ENCODE measurements at places on chromosomes 16 and 17.

GRCh38 chr16:30494709-30495108 is 22.2 kb downstream of the ITGAL start:
- no peak for DNase-seq

GRCh38 chr16:13630374-13630773 is 289.6 kb upstream of the ERCC4 start:
- DNase-seq: no peak

DNA sequence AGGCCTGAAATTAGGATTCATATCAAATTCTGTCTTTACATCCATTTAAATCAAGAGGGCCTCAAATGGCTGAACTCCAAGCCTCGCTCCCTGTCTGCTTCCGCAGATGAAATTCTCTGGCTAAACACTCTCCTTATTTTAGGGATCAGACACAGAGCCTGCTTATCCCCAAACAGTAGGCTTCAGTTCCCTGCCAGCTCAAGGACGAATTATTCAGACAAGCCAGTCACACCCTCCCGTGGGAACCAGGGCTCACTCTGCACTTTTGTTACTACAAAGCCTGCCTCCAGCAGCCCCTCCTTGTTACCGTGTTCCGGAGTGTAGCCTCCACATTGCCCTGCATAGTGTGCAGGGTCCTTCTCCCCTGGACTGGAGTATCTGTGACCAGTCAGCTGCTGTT is 46.6 kb upstream of the LCMT1 start:
- no peak for DNase-seq

DNA sequence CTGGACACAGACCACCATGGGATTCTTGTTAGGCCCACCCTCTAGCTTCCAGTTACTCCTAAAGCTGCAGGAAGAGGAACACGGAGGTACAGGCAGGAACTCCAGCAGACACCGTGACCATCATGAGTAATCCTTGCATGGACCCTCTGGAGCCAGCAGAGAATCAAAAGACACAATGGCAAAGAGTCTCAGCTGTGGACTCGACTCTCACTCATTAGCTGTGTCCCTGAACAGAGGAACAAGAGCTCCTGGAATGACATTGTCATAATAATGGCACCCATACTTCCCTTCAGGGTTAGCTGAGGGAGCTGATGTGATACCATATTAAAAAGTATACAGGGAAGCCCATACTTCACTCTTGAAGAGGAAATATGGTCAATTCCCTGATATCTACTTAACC is 176.3 kb upstream of the ASIC2 start:
- DNase-seq: no peak

DNA sequence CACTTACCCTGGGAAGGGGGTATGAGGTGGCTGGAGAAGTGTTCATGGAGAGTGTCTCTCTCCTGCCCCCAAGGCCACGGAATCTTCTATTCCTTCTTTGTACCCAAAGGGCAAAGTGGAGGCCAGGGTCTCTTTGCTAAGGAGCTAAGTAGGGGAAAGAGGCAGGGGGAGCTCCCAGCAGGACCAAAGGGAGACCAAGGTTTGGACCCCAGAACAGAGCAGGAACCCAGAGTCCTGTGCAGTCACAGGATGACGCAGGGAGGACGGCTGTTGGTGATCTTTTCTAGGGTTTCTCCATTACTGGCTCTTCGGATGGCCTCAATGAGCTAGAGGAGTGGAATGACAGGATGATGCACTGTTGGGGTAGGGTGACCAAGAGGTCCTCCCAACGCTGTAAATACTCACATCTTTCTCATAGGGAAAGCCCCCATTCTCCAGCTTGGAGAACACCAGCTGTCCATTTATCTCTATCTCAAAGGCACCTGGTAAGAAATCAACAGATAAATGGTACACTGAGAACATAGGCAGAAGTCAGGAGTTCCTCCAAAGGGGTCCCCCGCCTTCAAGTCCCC is 966 bp downstream of the MIEN1 start:
- DNase-seq: no peak

DNA sequence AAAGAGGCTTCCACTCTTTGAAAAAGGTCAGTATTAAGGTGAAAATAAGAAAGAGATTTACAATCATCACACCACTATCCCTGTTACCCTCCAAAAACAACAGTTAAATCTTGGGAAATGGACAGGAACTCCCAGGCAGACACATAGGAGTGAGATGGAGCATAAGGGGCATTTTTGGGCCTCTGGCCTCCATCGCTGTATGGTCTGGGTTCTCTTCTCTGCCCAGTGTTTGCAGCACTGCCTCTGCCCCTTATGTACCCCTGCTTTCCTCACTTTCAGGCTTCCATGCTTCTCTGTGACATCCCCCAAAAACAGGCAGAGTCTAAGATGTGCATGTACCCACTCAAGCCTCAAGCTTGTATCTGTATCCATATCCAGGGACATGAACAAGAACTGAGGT is 630 bp upstream of the HOXB2 start:
- DNase-seq: no peak

GRCh38 chr17:62925267-62925836 is 40.7 kb upstream of the TANC2 start:
- no peak for DNase-seq

- DNase-seq: no peak
Measured at GRCh38 chr16:1427473-1428461, 3.1 kb upstream of the PERCC1 start.

GRCh38 chr16:5907544-5907943 is 809.9 kb upstream of the EEF2KMT start:
- DNase-seq: no peak

DNA sequence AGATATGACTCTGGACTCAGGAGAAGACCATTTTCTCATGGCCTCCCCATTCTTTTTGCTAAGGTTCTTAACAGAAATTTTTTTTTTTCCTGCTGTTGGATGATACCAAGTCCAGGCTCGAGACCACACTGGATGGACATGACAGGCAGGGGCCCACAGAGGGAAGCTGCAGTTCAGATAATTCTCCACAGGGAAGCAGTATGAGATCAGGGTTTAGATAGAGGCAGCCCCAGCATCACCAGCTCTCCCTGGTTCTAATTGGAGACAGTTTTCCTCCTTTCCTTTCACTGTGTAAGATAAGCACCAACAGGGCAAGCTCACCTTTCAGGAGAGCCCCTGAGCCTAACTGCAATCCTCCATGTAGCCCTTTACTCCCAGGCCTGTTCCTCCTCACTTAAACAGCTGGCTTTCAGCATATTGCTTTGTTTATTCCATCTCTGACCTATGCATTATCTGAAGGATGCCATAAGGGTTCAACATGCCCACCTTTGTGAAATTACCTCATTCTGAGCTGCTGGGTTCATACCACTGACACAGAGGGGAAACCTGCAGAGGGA is 108.1 kb downstream of the SNX11 start:
- no peak for DNase-seq

DNA sequence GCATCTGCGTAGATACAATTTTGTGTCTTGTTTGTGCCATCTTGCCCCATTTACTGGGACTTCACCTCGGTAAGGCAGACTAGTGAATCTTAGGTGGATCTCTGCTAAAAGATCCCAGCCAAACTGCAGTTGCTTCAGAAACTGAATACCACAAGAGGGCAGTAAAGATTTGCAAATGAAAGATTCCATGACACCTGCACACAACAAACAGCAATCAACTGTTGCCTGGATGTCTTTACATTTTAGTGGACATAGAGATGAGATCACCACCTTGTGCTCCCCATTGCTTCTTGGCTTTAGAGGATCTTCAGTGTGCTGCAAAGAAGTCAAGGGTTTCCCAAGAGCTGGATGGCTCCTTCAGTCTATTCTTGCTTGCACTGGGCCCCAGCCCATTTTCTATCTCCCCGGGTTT is 119.2 kb upstream of the CACNG5 start:
- DNase-seq: no peak

GRCh38 chr17:71409712-71410111 is 711.1 kb upstream of the SOX9 start:
- no peak for DNase-seq

- no peak for DNase-seq
Measured at GRCh38 chr17:64741038-64741641, 79.0 kb upstream of the SMURF2 start.

DNA sequence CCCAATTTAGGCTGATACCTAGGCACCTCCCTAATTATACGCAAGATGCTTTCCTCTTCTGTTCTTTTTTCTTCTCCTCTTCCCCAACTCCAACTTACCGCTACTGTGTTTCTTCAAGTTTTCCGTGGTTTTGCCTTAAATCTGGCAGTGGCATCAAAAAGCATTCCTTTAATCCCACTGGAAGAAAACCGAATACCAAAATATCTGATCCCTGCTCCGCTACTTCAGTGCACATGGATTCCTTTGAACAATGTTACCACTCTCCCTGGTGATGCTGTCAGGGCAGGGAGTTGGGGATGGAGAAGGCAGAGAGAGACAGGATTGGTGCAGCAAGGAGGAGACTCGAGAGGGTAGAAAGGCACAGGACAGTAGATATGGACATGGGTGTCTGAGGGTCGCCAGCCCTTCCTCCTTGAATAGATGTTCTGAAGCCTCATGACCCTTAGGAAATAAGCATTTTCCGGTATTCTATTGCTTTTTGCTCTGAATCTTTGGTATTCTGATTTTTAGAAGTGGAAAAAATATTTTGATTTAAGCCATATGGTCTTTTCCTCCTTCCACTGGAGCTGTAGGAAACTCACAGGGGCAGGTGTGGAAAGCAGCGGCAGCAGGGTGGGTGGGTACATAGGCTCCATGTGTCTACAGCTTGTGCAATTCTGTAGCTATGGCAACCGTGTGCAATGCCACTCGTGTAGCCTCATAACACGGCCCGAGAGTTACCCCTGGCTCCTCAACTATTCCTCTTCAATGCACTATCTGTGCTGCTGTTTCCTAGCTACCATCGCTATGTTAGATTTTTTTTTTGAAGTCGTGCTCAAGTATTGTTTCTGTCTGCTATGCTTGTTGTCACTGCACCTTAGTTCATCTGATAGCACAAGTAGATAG is 32.3 kb upstream of the TANC2 start:
- DNase-seq: no peak

GRCh38 chr16:82583422-82583821 is 43.3 kb upstream of the CDH13 start:
- no peak for DNase-seq

GRCh38 chr17:66353937-66354401 is 51.6 kb downstream of the PRKCA start:
- DNase-seq: no peak

DNA sequence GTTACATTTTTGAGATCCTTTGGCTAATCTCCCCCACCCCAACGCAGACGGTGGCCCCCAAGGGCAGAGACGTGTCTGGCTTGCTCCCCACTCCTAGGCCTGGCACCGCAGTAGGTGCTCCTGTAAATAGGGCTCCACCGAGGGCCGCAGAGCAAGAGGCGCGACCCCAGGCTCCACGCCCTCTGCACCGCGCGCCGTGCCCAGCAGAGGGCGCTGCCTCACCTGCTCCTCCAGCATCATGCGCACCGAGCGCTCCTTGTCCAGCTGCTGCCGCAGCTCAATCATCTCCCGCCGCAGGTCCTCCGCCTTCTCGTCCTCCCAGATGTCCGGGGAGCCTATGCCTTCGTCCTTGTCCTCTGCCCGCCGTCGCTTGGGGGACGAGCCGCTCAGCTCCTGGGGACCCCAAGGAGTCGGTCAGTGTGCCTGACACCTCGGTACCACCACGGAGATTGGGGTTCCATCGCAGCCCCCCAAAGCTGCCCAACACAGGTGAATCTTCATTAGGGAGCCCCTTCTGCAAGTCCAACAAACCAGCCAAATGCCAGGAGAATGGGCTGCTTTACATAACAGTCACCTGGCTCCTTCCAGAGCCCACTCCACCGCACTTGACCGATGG is 11.2 kb downstream of the TFAP4 start:
- DNase-seq: no peak

DNA sequence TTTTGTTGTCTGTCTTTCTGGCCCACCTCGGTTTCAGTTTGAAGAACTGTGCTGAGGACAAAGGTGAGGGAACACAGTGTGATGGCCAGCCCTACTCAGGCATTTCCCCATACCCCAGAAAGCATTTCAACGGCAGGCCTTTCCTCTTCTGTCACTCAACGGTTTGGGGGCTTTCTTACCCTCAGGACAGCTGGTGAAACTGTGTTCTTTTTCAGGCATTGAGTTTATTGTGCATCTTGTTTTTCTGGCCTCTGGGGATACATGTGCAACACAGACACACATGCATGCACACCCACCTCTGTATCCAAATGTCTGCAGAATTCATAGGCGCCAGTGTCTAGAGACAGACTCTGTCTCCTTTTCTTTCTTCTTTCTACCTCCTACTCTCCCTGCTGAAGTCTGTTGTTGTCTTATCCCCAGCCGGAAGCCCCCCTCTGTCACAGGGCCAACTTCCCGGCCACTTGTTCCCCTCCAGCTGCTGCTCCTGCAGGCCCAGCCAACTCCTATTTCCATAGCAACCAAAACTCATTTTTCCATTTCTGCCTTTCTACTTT is 17.0 kb downstream of the CHD9 start:
- no peak for DNase-seq

DNA sequence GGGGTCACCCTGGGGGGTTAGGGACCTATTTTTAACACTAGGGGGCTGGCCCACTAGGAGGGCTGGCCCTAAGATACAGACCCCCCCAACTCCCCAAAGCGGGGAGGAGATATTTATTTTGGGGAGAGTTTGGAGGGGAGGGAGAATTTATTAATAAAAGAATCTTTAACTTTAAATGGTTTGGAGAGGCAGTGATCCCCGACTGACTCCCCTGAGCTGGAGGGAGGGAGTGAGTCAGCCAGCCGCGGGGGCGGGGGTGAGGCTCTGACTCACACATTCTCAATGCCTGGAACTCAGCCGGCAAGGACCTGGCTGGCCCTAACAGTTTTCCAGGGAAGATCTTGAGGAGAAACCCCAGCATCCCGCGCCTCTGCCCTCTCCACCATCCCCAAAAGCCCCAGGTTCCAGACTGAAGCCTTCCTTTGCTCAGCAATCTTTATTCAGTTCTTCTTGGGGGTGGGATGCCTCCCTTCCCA is 1.5 kb downstream of the HCFC1R1 start:
- peak; percentile 79 for DNase-seq

- DNase-seq: no peak
Measured at GRCh38 chr16:75143941-75144340, 4.4 kb upstream of the ZFP1 start.

- no peak for DNase-seq
Measured at GRCh38 chr17:41651625-41652460, 27.5 kb upstream of the KRT17 start.

DNA sequence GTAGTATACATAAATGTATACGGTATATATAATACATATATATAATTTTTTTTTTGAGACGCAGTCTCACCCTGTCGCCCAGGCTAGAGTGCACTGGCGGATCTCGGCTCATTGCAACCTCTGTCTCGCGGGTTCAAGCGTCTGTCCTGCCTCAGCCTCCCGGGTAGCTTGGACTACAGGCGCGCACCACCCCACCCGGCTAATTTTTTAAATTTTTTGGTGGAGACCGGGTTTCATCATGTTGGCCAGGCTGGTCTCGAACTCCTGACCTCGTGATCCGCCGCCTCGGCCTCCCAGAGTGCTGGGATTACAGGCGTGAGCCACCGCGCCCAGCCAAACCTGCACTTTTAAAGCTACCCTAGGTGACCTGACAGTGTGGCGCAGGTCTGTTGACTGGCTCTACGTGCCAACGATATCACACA is 745 bp downstream of the PAM16 start:
- no peak for DNase-seq

GRCh38 chr17:64092952-64093451 is 36.9 kb downstream of the ERN1 start:
- no peak for DNase-seq

Data from stimulated activated CD8-positive, alpha-beta memory T cell treated with anti-CD3 and anti-CD28 coated beads, Interleukin-15, amount 100 ng/mL, for 4 hours (primary cell).